ENCODE measurements at places on chromosomes 7 and 10. TPM values are rescaled to one million over a fixed set of nuclear protein-coding genes. Genes with fewer than 3 reads are reported as not detected.

TEX47 gene
- total RNA-seq: not detected

PRTFDC1 gene
- total RNA-seq: 15.7 TPM

C10orf67 gene
- total RNA-seq: 0.19 TPM

TAS2R4 gene
- 0.19 TPM for total RNA-seq

CDHR1 gene
- total RNA-seq: 0.19 TPM

SCART1 gene
- 1.1 TPM for total RNA-seq

LIPF gene
- not detected for total RNA-seq

KCND2 gene
- total RNA-seq: 2.1 TPM

ANKRD2 gene
- total RNA-seq: 0.85 TPM

GNGT1 gene
- not detected for total RNA-seq

CCL24 gene
- total RNA-seq: not detected

GATA3 gene
- total RNA-seq: 0.28 TPM

SEMA3A gene
- 81.9 TPM for total RNA-seq

TDRD1 gene
- 5.1 TPM for total RNA-seq

STEAP1B gene
- total RNA-seq: 25.3 TPM

AEBP1 gene
- total RNA-seq: 34.1 TPM

CYP2E1 gene
- total RNA-seq: 0.28 TPM

LIPJ gene
- total RNA-seq: not detected

MYH16 gene
- total RNA-seq: not detected

FKBP14 gene
- 41.8 TPM for total RNA-seq

MRC1 gene
- 0.19 TPM for total RNA-seq

SPDYE16 gene
- total RNA-seq: not detected

FAM25A gene
- not detected for total RNA-seq

BLNK gene
- not detected for total RNA-seq

ACTA2 gene
- 961 TPM for total RNA-seq

AKR1C3 gene
- total RNA-seq: 91.6 TPM

OR2A7 gene
- not detected for total RNA-seq

AMPH gene
- total RNA-seq: 1.2 TPM

NRG3 gene
- total RNA-seq: under 0.01 TPM

BAMBI gene
- 8.6 TPM for total RNA-seq
